Renal cortical epithelial cell (primary cell): ENCODE measurements at places on chromosomes 7 and 10. TPM values are rescaled to one million over a fixed set of nuclear protein-coding genes. Genes with fewer than 3 reads are reported as not detected.

TCAF2 gene
- total RNA-seq = 0.35 and 2.3 TPM in 2 replicates

CCAR1 gene
- 19.4 and 54.3 TPM in 2 replicates for total RNA-seq

FAM25A gene
- not detected in 2 replicates for total RNA-seq

LIPJ gene
- 0.05 TPM in 1 of 2 replicates, not detected in the other for total RNA-seq

RNF32 gene
- total RNA-seq = 1.3 and 2.6 TPM in 2 replicates

SNCG gene
- total RNA-seq = 0.85 and 5.2 TPM in 2 replicates

KCNMA1 gene
- 12.9 and 17.7 TPM in 2 replicates for total RNA-seq

VWDE gene
- total RNA-seq = 1.6 and 3.0 TPM in 2 replicates

CDHR1 gene
- 12.5 and 108 TPM in 2 replicates for total RNA-seq

WNT8B gene
- total RNA-seq = not detected in 2 replicates

CRPPA gene
- total RNA-seq = 4.5 and 6.7 TPM in 2 replicates

ATP6V0A4 gene
- total RNA-seq = 1.9 and 11.5 TPM in 2 replicates

TRPV5 gene
- total RNA-seq = not detected in 2 replicates

HTR7 gene
- 0.10 TPM in 1 of 2 replicates, not detected in the other for total RNA-seq

OGDHL gene
- total RNA-seq = 7.1 and 58.5 TPM in 2 replicates

SFTPA2 gene
- total RNA-seq = not detected in 2 replicates

EXOC4 gene
- total RNA-seq = 119 and 144 TPM in 2 replicates

SEMA4G gene
- total RNA-seq = 0.69 and 7.0 TPM in 2 replicates

AKR1E2 gene
- 5.4 and 6.0 TPM in 2 replicates for total RNA-seq

URGCP gene
- total RNA-seq = 37.0 and 40.6 TPM in 2 replicates

AKR1C4 gene
- total RNA-seq = not detected in 2 replicates

GPR85 gene
- 0.17 and 0.35 TPM in 2 replicates for total RNA-seq

GIMAP2 gene
- total RNA-seq = 0.85 and 1.2 TPM in 2 replicates

MBL2 gene
- not detected in 2 replicates for total RNA-seq

NEBL gene
- total RNA-seq = 3.3 and 25.9 TPM in 2 replicates

CCL24 gene
- not detected in 2 replicates for total RNA-seq

NPFFR1 gene
- under 0.01 TPM in 1 of 2 replicates, not detected in the other for total RNA-seq

KAZALD1 gene
- total RNA-seq = 1.0 and 1.1 TPM in 2 replicates

ATOH7 gene
- 0.05 TPM in 1 of 2 replicates, not detected in the other for total RNA-seq

HACD1 gene
- 24.5 and 40.3 TPM in 2 replicates for total RNA-seq
